ENCODE measurements at places on chromosomes 16 and 17.
A peak's percentile ranks its signal among the peaks of the same experiment; 100 is the strongest.

- DNase-seq: peak; percentile 59
These were observed 13.1 kb upstream of the DUSP14 start for GRCh38 chr17:37476431-37477120.

GRCh38 chr16:12087901-12088421 is 111.4 kb downstream of the SNX29 start:
- DNase-seq: peak; percentile 38

DNA sequence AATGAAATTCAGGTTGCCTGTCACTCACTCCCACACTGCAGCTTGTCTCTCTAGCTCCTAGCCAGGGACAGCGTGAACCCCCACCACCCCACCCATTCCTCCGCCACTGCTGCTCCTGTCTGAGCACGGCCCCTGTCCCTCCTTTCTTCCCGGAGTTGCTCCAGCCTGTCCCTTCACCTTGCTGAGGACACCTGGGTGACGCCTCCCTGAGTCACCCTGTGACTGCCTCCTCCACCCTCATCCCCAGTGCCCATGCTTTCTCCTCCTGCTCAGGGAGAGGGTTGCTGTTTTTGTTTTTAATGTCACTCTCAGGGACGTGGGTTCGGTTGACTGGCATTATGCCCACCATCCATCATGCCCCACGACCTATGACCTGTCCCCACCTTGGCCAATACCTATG is 25.8 kb upstream of the NAT9 start:
- no peak for DNase-seq

GRCh38 chr16:57424583-57424982 is 20.0 kb downstream of the CCL17 start:
- peak; percentile 12 for DNase-seq

- no peak for DNase-seq
These were observed 29.8 kb downstream of the TMEM132E start for GRCh38 chr17:34609210-34609609.

DNA sequence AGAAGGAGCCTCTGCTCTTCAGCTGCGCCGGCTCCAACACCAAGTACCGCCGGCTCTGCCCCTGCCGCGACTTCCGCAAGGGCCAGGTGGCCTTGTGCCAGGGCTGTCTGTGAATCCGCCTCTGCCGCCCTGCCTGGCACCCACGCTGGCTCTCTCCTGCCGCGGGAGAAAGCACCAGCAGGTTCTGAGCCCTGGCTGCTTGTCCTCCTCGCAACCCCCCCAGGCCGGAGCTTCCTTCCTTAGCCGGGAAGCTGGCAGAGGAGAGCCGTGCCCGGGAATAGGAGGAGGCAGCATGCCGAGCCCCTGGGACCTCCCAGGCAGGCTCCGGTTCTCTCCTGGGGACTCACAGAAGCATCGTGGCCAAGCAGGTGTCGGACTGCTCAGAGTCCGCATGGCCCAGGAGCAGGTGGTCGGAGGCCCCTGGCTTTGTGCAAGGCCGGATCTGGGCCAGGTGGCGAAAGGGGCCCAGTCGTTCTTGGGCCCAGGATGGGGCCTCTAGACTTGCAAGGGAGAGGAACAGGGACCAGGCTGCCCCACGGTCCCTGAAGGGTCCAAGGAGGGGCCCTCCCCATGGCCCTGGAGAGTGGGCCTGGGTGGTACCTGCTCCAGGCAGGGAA is 80.6 kb downstream of the MGAT5B start:
- DNase-seq: no peak

DNA sequence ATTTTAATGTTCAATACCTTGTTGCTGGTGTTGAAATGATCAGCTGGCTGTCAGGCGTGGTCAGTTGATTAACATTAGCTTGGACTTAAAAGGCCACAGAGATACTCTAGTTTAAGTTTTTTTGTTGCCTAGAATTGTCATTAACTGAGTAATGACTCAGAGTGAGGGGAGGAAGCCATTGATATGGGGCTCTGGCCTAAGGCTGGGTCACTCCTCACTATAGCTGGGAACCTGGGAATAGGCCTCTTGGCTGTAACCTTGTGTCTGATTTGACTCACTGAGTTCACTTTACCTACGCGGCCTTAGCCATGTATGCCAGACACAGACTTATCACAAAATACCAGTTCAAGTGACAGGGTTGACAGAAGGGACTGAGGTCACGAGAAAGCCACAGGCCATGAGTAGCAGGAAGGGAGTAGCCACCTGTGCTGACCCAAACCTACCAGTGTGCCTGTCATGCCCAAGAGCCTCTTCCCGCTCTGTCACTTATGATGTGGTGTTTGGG is 37.9 kb upstream of the ADCY7 start:
- no peak for DNase-seq

DNA sequence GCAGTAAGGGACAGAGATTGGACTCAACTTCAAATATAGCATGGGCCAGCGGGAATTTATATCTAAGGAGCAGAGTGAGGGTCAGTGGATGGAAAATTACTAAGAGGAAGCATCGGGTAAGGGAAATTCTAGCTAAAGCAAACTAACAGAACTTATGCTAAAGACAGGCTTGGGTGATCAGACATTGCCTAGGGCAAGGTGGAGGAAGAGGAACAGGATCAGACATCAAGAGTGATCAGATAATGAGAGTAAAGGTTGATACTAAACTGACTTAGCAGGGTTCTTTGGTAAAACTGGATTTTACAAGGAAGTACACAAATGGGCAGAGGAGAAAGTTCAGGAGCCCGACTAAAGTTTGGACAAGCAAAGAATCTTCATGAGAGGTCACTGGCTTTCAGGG is 86.3 kb upstream of the TOM1L1 start:
- no peak for DNase-seq

- no peak for DNase-seq
These were observed 6.2 kb downstream of the EFNB3 start for GRCh38 chr17:7711051-7711755.

- no peak for DNase-seq
These were observed 14.0 kb upstream of the CD300LD start for GRCh38 chr17:74606050-74606449.

- no peak for DNase-seq
These were observed 83.7 kb downstream of the PGS1 start for GRCh38 chr17:78462148-78462547.

GRCh38 chr17:47735536-47736011 is 2.5 kb downstream of the TBX21 start:
- DNase-seq: peak; percentile 32

Data from Caco-2 (cell line).